ENCODE measurements at places on chromosomes 1 and 21.

DNA sequence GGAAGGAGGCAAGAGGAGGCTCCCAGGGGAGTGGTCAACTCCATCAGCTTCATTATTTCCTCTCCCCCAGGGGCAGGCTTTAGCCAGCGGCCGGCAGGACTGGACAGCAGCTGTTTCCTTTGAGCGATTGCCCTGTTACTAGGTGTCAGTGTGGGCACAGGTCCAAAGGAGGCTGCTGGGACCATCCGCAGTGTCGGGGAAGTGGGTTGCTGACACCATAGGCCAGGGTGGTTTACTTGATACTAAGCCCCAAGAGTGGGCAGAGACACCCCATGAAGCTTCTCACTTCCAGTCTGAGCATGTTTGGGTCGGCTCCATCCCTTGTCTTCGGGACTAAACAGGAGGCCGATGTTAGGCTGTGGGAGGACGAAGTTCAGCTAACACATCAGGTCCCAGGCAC, 63.6 kb downstream of the KAZN start:
- DNase-seq, result no peak

DNA sequence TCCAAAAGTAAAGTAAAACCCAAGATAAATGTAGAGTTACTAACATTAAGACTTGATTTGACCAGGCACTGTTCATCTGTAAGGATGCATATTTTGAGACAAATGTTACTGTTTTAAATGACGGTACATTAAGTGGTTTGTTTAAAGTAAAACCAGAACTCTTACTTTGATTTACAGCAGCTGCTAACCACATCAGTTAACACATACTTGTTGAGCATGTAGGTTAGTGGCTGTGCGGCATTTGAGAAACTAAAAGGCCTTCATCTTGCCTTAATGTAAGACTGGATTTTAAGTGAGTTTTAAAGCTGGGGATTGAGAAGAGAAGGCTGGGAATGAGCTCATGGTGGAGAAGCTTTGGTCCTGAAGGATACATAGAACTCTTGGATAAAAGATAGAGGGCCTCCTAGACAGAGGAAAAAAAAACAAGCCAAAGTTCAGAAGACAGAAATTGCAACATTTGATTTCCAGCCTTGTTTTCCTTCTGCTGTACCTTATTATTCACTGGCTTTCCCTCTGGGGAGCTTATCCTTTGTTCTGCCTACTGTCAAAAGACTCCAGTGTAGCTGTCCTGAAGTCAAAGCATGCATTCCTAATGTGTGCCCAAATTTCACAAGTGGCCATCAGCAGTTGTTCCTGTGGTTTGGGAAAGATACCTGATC, 66.6 kb downstream of the MTR start:
- no peak for DNase-seq

DNA sequence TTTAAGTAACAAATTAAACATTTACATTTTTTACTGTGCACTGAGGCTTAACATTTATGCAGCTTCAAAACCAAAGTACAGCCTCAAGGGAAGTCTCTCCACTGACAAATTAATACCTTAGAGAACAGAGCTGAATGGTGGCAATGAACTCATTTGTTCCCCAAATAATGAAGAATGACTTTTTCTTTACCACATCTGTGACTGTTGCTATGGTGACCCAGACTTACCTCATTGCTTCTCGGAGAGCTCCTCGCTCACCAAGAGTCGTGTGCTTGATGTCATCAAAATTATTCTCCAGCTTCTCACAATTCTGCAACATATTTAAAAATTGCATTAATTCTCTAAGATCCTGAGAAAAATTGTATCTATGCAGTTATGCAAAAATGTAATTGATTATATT, 92.9 kb downstream of the DPYD start:
- no peak for DNase-seq

GRCh38 chr1:36522461-36523229, 39.9 kb upstream of the CSF3R start:
- DNase-seq, result no peak

DNA sequence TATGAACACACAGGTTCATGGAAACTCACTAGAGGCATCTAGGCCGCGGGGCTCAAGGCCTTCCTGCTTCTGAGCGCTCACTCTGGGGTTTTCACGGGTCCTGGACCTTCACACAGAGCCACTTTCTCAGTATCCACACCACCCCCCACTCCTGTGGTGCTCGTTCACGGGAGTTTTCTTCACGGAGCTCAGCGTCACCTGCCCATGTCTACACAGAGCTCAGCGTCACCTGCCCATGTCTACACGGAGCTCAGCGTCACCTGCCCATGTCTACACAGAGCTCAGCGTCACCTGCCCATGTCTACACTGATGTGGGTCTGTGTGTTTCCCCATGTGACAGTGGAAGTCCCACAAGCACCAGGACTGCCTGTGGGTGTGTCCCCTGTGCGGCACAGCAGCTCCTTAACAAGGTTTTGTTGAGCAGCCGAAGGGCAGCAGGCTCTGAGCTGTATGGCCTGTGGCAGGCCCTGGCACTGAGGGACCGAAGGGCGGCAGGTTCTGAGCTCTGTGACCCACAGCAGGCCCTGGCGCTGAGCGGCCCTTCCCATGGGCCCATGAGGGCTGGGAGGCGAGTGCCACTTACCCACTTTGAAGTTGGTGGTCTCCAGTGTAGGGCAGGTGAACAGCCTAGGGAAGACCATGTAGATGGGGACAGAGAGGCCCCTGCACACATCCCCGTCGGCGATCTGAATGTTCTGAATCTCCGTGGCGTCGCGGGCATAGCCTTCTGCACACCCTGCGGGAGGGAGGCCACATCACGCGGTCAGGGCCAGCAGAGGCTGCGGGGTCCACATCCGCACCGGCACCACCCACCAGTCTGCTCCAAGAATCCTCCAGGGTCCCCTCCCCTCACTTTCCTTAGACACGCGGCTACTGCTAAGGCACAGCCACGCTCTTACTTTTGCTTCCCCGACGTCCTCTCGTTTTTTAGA, 39.8 kb downstream of the VPS26C start:
- DNase-seq, result no peak

DNA sequence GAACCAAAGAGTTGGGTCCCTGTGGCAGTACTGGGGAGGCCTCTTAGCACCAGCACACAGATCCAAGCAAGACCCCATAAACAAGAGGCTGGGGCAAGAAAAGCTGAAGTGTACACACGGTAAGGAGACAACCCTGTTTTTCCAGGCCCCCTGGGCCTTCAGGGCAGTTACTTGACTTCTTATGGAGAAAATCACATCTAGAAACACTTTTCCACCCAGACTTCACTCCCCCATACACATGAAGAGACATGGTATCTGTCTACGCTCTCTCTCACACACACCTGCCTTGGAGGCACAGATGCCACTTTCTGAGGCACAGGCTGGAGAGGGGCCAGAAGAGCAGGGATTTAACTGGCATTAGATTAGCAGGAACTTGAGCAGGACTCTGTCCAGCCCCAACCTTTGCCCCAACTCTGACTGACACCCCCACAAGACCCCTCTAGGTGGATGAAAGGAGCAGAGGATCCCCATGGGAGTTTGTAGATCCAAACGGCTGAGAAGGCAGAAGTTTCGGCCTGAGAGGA, 2.2 kb downstream of the CERS2 start:
- DNase-seq, result no peak

GRCh38 chr1:223856386-223856785, 10.6 kb upstream of the TP53BP2 start:
- DNase-seq, result no peak

DNA sequence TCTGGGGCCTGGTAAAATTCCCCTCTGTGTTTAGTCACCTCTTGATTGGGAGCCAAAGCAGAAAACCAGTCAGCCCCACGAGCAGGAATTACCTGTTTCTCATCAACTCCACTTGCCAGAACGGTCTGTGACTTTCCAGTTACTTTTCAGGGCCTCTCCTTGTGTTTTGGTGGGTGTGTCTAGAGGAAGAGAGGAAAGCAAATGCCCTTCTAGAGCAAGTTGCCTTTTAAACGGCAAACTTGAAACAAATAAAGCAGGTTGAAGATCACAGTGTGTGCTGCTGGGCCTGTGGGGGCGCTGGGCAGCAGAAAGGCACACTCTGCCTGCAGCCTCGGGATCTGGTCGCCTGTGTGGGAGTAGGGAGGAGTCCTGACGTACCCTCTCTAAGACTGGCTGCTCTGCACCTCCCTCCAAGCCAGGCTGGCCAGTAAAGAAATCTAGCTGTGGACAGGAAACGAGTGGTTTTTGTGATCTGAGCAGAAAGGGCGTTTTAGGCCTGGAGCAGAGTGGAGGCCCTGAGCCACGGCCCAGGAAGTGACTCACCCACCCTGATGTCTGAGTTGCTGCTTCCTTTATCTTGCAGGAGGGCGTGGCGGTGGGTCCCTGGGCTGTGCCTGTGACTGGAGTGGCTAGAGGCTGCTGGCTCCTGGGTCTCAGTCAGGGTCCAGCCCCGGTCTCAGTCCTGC, 11.1 kb upstream of the S100A11 start:
- peak; percentile 79 for DNase-seq

GRCh38 chr1:111204201-111204982, 3.9 kb upstream of the DENND2D start:
- no peak for DNase-seq

- DNase-seq, result no peak
These were observed 108.0 kb upstream of the TRABD2B start for GRCh38 chr1:48105165-48105564.

- no peak for DNase-seq
These were observed 11.8 kb downstream of the LY9 start for GRCh38 chr1:160807738-160808137.

DNA sequence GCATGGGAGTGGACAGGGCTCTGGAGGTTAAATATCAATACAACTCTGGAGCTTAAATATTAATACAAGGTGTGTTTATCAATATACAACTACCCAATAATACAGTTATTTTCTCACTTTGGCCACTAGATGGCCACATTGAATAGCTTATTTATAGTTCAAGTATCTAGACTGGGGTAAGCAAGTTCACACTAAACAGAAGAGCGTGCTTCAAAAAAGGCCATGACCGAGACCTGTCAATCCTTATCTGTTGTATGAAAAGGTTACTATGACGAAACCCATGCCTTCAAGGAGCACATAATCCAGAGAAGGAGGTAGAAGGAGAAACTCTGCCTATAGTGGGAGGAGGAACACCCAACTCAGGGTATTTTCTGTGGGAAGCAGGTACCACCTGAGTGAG, 29.1 kb downstream of the CHML start:
- no peak for DNase-seq

GRCh38 chr1:161260376-161261260, 2.1 kb downstream of the PCP4L1 start:
- DNase-seq, result no peak

DNA sequence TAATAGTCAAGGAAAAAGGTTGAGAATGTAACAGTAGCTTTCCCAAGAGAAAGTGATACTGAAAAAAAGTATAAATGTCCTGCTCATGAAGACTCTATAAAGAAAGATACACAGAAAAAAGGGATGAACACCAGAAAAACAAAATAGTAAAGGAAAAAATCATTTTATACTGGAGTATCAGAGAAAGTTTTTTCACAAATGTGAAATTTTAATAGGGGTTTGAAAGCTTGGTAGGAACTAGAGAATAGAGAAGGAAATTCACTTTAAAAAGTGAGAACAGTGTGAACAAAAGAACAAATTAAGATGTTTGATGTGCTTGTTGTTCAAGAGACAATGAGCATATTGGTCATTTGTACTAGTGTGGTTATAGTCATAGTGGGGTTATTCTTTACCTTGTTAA, 25.6 kb downstream of the UCHL5 start:
- no peak for DNase-seq

GRCh38 chr1:7919880-7920279, 20.8 kb downstream of the TNFRSF9 start:
- no peak for DNase-seq

DNA sequence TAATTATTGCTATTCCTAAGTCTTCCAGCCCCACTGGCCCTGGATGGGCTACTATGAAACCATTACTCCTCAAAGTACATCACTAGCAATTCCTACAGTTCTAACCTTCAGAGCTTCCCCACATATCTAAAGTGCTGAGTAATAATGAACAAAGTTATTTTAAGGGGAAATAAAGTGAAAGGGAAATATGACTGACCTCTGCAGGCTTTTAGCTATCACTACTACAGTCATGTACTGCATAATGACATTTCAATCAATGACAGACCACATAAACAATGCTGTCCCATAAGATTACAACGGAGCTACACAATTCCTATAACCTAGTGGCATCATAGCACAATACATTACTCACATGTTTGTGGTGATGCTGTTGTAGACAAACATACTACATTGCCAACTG, 32.5 kb upstream of the ASPM start:
- no peak for DNase-seq

DNA sequence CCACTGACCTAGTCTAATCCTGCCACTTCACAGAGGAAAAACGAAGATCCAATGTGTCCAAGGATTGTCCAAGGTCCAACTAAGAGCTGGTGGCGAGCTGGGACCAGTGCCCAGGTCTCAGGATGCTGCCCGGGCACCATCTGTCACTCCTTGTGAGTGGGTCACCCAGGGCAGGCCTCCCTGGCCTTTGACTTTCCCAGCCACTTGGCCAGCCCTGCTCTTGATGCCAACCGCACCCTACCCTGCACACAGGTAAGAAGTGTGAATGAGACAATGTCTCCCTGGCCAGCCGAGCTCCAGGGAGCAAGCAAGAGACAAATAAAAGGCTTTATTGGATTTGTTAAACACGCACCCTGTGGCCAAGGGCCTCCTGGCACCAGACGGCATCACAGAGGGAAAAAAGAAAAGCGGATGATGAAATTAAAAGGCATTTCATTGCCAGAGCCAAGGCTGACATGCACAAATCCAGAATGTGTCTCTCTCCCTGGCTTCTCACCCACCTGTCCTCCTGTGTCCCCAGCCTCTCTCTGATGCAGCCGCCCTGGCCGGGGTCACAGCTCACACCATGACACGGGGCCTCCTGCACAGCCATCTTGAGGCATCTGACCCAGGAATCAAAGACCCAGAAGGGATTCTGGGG, 72.8 kb downstream of the CAMK2N1 start:
- DNase-seq, result no peak

DNA sequence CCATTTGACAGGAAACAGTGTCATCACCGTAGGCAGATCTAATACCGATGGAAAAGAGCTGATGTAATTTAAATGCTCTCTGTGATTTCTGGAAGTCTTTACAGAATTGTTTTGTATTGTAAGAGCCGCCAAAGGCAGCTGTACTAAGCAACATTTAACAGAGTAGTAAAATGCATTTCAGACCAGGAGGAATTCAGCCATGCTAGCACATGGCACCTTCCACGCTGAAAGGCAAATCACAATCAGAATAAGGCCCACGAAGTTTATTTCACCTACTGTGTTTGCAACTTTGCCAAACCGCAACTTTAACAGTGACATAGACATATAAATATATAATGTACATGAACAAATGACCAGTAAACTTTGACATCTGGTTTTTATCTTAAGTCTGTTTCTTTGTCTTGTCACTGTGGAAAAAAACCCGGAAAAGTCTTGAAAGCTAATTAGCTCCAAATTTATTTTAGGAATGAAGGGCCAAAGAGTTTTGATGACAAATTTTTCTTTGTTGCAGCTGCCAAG, 26.1 kb upstream of the DISC1 start:
- DNase-seq, result no peak

- no peak for DNase-seq
These were observed 1364.7 kb downstream of the KCNT2 start for GRCh38 chr1:195243492-195243891.

DNA sequence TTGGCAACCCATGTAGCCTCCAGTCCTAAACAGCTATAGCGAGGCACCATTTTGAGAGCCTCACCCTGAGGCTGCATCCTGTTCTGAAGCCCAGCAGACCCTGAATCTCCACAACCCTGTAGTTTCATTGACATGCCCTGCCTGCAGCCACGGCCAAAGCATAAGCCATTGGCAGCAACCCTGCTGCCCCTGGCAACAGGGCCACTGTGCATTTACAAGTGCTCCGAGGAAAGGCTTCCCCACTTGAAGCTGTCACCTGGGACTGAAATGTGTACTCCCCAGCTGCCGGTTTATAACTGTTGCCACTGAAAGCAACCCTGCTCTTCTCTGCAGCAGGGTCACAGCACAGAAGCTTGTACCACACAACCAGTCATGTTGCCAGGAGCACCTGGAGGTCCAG, 124.2 kb upstream of the OLFM3 start:
- DNase-seq, result no peak
